ENCODE measurements at places on chromosomes 4 and X. TPM values are rescaled to one million over a fixed set of nuclear protein-coding genes. Genes with fewer than 3 reads are reported as not detected.

Gene PLS3
- total RNA-seq, result 133 TPM

Gene ATP8A1
- total RNA-seq, result 4.3 TPM

Gene ODAPH
- total RNA-seq, result 0.87 TPM

Gene IBSP
- total RNA-seq, result not detected

DNA sequence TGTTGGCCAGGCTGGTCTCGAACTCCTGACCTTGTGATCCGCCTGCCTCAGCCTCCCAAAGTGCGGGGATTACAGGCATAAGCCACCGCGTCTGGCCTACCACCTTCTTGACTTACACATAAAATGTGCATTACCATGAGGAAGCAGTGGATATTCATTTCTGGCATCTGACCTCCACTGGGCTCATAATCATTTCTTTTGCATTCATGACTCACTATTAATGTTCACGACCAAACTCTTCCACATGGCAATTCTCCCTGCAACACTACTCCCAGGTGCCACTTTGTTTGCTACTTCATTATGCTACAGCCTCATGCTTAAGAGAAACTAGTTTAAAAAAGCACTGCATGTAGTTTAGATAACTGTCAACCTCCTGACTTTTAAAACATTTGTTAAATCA, 22.7 kb downstream of the RASGEF1B start:
- DNase-seq, result no peak

DNA sequence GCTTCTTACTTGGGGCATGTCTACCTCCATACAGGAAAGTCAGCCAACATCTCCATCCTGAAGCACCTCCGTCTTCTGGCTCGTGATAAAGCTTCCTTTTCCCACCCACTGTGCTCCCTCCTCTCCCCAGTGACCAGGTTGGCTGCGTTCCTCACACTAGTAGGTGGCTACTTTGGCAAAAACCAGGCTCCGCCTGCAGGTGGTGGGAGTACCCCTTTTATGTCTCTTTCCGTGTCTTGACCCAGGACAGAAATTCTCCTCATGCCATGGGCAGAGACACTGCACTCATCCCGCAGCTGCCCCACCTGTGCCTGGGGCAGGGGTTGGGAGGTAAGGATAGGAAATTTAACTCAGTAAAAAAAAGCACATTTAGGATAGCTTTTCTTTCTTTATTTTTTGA, 50.9 kb downstream of the ENPP6 start:
- DNase-seq, result no peak

DNA sequence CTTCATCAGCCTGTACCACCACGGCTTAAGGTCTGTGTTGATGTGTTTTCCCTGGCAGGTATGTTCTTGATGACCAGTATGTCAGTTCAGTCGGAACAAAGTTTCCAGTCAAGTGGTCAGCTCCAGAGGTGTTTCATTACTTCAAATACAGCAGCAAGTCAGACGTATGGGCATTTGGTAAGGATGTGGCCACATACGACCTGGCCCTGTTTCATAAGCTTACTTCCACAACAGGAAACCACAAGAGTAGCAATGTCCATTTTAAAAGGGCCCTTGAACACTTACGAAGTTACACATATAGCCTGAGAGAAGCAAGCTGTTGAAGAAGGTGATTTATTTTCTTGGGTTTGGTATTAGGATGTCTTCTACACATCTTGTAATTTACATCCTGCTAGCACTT, 46.1 kb downstream of the BMX start:
- no peak for DNase-seq

GRCh38 chr4:24745172-24745895, 50.0 kb upstream of the SOD3 start:
- no peak for DNase-seq

DNA sequence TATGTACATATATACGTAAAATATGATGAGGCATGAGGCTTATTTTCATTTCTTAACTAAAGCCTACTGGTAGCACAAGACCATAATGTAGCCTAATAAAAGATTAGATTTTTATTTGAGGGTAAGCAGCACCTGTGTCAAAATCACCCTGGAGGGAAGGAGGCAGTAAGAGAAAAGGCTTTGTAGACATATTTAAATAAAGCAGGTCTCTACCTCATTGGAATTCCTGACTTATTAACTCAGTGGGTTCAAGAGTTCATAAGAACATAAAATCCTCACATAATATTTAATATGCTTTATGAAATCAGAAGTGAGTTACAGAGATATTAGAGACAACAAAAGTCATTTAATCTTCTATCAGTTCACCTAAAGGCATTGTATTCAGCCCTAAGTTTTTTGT, 261.6 kb upstream of the ANKRD50 start:
- no peak for DNase-seq

- no peak for DNase-seq
Measured at GRCh38 chr4:2754848-2755819, 1.0 kb downstream of the TNIP2 start.

DNA sequence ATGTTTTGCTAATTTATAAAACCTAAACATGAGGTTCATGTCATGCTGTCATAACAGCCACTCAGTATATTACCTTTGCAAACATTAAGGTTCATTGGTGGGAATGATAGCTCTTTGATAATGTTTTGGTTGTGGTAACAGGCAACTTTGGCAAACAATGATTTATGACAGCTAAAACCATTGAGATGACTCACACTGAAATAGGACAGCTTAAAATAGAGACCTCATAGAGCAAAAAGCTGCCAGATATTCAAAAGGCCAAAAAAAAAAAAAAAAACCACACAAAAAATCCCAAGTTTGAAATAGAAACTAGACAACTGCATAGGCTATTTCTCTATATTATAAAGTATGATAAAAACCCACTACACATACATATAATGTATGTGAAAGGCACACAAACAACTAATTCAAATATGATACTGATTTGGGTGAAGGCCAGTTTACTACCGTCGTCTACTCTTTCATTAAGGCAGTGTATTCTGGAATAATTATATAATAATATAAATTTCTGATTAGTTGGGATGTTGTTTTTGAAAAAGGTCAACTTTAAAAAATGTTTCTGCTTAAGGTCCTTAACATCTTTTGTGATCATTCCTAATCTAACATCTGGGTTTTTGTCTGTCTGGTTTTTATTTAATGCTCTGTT, 646.0 kb upstream of the PITX2 start:
- DNase-seq, result no peak

DNA sequence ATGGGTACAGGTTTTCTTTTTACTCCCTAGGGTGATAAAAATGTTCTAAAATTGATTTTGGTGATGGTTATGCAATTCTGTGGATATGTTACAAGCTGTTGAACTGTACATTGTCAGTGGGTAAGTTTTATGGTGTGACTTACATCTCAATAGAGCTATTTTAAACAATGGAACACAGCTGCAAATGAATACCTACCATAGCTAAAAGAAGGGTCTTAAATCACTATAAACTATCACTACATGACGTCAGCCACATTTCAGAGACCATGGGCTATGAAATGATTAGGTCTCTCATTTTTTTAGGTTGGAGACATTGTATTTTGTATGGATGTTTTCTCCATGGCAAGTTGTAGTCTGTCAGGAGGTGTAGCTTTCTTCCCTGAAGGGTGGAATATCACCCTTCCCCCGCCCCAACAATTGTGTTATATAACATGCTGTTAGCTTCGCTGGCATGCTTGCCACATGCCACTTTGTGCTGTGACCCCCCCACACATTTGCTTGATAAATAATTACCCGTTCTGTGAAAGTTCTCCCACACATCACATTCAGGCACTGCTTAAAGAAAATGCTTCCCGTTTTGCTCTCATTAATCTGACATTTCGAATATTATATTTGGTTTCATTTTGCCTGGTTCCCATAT, 159.7 kb downstream of the ARHGAP10 start:
- no peak for DNase-seq

DNA sequence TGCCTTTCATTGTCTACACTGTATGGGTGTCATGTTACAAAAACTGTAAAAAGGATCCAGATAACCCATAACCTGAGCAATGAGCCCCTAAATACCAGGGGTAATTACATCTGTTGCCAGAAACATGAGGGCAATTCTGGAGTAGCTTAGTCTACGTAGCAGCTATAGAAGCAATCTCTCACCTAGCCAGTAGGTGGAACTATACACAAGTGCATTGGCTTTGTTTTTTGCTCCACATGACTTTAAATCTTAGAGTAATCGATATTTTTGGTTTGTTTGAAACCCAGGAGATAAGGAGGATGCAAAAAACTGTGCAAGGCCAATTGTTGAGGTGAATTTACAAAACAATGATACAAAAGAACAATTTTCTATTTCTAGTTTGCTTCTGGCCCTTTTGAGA, 57.5 kb downstream of the GPR82 start:
- DNase-seq, result no peak

- peak; percentile 79 for DNase-seq
Measured at GRCh38 chr4:147736458-147736857, 4.6 kb downstream of the ARHGAP10 start.

DNA sequence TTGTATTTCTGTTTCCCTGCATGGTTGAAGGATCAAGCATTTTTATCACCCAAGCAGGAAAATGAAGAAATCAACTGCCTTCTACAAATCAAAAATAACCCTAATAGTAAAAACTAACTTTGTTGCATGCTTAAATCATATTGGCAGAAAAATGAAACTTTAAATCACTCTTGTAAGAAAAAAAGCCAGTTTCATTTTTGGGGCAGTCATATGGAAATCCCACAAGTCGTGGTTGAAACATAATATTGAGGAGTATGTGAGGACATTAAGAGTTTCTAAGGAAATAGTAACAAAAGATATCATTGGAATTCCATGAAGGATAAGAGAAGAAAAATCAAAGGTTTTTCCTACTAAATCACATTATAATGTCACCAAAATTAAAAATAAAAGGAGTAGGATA, 8.4 kb downstream of the TEC start:
- DNase-seq, result no peak

DNA sequence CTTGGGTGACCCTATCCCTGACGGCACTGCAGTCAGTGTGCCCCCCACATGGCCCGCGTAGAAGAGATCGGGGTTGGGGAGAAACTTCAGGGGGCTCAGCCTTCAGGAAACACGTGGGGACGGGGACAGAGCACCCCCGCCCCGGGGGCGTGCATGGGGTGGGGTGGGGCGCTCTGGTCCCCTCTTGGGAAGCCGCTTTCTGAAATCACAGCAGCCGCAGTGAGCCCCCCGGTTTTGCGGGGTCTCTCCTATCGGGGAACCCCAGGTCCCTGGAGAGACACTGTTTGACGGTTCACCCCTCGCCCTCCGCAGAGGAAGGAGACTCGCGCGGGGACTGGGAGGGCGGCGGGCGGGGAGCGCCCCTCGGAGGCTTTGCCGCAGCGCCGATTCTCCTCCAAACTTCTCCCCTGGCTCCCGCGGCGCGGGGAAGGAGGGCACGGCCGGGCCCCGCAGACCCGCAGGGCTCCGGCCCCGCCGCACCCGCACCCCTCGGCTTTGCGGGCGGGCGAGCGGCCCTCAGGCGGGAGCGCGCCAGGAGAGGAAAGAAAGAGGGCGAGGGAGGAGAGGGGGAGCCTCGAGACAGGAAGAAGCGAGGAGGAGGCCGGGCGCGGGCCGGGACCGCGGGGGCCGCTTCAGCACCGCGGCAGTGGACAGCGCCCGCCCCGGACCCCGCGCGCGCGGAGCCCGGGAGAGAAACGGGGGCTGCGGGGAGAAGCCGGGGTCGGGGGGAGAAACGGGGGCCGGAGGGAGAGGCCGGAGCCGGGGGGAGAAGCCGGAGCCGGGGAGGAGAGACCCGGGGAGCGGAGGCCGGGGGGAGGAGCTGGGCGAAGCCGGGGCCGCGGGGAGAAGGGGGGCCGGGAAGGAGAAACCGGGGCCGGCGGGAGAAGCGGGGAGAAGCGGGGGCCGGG, 612 bp downstream of the CPLX1 start:
- no peak for DNase-seq

DNA sequence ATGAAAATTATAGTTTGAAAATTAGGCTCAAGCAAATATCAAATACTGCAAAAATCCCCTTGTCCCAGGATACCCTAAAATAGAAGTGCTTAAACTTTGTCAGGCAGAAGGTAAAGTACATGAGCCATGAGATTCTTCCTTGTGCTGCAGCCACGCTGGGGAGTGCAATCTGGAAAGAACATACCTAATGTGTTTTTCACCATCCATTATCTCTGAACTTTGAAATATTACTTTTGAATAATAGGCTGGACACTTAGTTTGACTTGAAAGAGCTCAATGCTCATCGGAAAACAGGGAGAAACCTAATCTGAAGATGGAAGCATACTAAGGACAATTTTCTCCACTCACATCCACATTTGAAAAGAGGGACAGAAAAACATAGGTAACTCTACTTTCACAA, 18.9 kb downstream of the THAP9 start:
- DNase-seq, result no peak

DNA sequence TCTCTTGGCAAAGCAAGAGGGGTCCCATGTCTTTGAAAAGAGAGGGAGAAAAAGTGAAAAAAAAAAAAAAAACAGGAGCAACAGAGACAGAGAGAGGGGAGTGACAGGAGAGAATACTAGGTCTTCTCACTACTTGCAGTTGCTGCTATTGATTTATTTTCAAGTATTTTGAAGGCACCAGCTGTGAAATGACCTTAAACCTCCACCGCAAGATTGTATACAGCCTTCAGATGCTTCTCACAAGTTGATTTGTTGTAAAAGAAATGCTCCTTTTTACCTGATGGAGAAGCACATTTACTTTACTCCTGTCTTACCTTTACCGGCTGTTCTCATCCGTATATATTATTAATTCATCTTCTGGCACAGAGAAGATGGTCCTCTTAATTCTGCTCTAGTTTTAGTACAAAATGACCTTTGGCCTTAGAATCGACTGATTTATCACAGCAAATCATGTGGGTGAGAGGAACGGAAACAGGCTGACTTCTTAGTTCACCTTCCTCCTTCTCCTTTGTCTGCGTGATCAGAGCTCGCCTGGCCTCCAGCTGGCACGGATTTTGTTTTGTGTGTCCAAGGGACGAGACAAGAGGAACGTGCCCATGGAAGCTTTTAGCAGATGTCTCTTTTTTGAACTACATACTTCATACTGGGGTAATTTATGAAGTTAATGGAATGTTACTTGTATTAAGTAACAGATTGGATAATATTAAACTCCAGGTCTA, 82.4 kb upstream of the PACRGL start:
- no peak for DNase-seq

DNA sequence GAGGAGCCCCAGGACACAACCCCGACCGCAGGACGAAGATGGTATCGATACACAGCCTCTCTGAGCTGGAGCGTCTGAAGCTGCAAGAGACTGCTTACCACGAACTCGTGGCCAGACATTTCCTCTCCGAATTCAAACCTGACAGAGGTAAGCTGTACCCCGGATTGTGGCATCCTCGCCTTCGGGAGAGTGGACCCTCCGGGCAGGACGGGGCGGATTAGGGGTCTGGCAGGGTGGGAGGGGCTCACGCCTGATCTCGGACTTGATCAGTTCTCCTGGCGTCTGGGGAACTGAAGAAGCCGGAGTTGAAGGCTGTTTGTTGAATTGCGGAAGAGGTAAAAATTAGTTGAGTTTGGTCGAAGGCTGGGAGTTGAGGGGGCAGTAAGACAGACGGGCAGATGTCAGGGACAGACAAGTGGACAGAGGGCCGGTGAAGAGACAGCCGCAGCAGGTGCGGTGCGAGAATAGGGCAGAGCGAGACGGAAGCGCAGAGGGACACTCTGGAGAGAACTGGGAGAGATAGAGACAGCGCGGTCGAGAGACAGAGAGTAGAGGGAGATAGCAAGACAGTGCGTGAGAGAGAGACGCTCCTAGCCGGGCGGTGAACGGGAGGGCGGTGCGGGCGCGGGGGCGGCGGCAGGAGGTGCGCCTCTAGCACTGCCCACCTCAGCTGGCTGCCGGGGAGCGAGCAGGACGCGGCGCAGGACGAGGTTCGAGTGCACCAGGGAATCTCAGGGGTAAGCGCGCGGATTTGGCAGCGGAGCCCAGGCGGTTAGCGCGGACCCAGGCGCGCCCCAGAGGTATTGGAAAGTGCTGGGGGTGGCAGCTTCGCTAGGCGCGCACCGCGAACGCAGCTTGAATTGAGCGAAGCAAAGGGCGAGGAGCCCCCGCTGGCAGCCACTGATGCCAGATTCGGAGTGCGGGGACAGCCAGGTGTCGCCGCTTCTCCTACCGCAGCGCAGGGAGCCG, 23.9 kb downstream of the ARHGAP36 start:
- no peak for DNase-seq

Data from epithelial cell of proximal tubule (primary cell).